COR-L47 (cell line): ENCODE measurements at places on chromosomes 11 and 22.

DNA sequence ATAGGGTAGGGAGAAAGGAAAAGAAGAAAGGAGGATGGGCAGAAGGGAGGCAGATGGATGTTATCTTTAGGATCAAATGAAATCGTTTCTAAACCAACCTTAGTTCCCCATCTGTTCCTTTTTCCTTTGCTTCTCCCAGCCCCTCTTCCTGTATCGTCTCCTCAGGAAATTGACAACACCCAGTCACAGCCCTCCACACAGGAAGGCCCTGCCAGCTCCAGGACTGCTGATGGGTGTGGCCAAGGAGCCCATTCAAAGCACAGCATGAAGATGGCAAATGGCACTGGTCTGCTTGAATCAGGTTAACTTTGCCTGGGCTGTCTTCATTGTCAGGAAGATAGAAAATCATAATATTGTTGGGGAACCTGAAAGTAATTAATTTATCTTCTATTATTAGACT, 164.8 kb downstream of the C11orf87 start:
- no peak for DNase-seq

DNA sequence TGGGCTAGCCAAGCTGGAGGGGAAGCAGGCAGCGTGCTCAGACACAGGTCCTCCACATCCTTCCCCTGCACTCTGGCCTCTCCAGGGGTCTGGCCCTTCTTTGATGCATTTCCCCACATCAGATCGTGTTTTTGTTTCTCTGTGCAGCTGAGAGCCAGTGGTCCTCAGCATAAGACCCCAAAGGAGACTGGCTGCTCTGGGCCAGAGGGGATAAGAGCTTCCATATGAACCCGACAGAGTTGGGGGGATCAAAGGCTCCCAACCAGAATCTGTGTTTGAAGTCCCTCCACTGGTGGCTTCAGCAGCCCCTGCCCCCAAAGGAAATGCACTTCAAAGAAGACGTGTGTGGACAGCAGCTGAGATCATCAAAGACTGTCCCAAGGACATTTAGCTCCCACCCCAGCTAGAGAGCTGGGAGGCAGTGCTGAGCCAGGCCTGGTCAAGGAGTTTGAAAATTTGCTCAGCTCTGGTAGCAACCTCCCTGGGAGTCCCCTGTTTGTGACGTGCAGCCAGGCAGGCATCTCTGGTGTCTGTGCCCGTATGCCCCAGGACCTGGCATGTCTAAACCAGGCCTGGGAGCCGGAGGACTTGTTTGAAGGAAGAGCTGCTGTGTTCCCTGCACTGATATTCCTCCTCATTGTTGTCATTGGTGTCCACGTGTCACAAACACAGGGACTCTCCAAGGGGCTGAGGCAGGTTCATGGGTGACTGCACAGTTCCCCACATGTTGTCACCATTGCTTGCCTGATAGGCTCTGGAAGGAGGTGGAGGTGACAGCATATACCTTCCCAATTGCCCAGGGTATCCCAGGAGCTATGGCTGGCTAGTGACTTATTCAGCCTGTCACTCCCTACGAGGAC, 99.0 kb downstream of the AMOTL1 start:
- no peak for DNase-seq

- DNase-seq, result no peak
Observed at GRCh38 chr22:39408807-39409206, 9.2 kb downstream of the TAB1 start.

- peak; percentile 66 for DNase-seq
Observed at GRCh38 chr11:65870706-65871681, 1.6 kb downstream of the EFEMP2 start.

DNA sequence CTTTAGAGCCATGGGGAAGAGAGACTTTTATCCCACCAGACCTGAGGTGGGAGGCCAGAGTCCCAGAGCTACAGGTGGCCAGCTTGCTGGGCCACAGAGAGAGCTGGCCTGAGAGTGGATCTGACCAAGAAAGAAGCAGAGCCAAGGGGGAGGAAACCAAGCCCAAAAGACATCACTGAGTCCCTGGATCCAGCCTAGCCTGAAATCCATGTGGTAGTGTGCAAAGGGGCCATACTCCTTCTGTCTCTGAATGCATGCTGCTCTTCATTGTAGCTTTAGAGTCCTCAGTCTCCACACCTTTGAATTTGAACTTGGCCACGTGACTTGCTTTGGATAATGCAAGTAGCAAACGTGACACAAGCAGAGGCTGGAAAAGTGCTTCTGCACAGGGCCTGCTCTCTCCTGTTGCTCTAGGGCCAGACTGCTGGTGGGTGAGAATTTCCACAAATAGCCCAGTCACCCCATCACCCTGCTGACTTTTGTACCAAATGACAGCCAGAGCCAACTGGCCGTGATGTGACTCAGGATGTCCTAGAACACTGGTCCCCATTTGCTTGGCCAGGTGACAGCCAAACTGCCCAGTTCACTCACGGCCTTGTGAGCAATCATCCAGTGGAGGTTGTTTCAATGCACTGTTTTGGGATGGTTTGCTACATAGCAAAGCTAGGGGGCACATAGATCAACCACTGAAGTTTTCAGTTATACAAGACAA, 93.6 kb downstream of the DHCR7 start:
- no peak for DNase-seq

DNA sequence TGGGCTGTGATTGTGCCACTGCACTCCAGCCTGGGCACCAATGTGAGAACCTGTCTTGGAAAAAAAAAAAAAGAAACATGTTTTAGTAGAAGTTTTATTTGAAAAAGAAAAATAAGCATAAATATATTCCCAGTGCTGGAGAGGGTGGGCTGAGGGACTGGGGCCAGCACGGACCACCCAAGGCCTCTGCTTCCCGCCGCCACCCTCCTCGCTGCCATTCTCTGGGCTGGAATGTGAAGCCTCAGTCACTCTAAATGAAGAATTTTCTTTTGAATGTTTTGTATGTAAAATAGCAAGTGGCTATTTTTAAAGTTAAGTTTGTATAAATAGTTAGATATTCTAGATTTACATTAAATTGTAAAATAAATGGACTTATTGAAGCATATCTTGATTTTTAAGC, 5.1 kb upstream of the TRMU start:
- no peak for DNase-seq

DNA sequence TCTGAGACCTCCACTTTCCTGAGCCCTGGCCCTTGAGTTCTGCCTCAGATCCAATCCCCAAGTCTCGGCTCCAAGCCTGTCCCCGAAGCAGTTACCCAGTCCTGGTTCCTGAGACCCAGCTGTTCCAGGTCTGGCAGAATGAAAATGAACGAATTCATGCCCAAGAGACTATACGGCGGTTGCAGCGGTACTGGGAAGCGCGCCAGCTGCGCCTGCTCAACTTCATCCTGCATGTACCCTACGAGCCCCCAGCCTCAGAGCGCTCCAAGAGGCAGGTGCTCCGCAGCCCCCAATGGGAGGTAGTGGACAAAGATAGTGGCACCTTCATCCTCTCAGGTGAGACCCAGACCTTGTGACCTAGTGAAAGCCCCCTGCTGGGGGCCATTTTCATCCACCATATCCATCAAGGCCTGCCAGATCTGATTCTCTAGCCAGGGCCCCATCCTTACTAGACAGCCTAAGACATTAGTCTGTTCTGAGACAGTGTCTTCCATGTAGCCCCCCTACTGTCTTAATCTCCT, 42.7 kb downstream of the DNHD1 start:
- DNase-seq, result no peak

GRCh38 chr11:2901196-2901796, 15.7 kb upstream of the CDKN1C start:
- no peak for DNase-seq

- DNase-seq, result no peak
Observed at GRCh38 chr22:30397656-30398635, 1.1 kb downstream of the SEC14L2 start.

DNA sequence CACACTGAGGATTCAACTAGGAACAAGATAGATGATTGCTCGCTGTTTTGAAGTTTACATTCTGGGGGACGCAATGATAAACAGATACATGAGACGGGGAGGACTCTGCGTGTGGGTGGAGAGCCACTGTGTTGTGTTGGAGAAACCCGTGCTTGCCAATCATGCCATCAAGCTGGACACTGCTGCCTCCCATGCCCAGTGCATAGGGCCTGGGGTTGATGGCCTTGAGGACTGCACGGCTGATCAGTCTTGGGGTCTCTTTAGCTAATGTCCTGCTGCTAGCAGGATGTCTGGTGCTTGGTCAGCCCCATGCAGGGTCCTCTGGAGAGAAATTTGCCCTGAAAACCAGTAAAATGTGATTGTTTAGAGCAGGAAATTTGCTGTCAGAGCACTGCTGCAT, 221.2 kb upstream of the B3GAT1 start:
- no peak for DNase-seq

DNA sequence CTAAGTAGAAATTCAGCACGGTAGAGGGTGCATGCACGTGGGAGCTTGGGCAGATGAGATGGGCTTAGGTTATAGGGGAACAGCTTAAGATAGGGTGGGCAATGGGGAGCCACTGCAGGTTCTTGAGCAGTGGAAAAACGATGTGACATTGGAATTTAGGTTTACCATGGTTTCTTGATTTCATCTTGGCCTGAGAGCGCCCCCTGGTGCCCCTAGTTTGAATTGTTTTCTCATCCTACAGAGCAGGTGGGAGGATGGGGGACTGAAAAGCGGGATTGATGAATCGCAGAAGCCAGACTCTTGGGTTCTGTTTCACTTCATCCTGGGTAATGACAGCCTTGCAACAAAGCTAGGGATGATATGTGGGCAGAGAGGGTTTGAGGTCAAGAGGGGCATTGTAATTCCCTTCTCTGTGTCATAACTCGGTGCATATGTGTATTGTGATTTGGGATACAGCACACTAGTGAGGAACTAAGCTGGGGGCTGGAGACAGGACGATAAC, 6.7 kb upstream of the MCAM start:
- DNase-seq, result peak; percentile 68

- DNase-seq, result no peak
Observed at GRCh38 chr22:31537019-31537535, 40.7 kb downstream of the SFI1 start.

GRCh38 chr11:64894812-64895452, 16.5 kb upstream of the EHD1 start:
- DNase-seq, result no peak

GRCh38 chr22:44567846-44568493, 69.9 kb upstream of the RTL6 start:
- DNase-seq, result peak; percentile 21

DNA sequence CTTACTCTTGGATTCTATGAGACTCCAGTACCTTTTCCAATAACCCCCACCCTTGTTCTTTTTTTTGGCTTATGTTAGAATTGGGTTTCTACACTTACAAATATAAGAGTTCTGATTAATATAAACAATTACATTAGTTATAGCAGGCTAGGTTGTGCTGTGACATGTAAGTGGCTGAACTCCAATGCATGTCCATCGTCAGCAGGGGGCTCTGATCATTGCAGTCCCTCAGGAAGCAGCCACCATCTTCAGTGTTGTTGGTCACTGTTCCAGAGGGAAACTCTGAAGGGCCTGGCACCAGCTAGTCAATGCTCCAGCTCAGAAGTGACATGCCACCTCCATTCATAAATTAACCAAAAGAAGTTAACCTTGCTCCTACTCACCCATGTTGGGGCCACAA, 5.6 kb downstream of the LIPT2 start:
- DNase-seq, result no peak

- no peak for DNase-seq
Observed at GRCh38 chr11:102367364-102367763, 20.4 kb downstream of the BIRC2 start.

DNA sequence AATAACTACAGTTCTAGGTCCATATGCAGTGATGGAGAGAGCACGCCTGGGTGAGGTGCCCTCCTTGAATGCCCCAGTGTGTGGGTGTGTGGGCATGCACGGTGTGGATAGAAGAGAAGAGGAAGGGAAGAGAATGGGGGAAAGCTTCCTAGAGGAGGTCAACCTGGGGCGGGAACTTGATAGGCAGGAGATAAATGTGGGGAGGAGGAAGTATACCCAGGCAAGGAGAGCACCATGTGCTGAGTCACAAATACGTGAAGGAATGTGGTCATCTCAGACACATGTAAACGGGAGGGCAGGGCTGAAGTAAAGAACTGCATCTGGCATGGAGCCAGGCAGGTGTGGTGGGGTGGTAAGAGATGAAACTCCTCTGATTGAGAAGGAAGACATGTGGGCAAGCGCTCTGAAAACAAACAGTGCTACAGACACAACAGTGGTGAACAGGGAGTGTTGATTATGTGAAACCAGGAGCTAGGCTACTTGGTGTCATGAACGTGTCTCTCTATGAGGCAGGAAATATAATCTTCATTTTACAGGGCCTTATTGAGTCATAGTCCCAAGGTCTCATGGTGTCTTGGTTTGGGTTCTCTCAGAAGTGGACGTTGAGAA, 61.5 kb upstream of the EED start:
- DNase-seq, result peak; percentile 1

DNA sequence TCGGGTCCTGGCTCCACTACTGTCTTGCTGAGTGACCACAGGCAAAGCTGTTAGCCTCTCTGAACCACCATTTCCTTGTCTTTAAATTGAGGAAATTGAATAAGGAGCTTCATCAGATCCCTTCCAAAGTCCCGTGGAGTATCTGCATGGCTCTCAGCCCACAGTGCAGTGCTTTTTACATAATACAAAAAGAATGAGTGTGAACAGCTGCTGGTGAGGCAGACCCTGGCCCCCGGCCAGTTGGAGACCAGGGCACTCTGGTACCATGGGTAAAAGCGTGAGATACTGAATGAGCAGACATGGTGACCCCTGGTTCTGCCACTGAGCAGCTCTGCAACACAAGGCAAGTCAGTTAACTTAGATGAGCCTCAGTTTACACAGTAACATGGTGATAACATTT, 86.8 kb downstream of the GALNT18 start:
- DNase-seq, result peak; percentile 32

GRCh38 chr22:39718921-39719475, 148.4 kb downstream of the CACNA1I start:
- DNase-seq, result no peak

DNA sequence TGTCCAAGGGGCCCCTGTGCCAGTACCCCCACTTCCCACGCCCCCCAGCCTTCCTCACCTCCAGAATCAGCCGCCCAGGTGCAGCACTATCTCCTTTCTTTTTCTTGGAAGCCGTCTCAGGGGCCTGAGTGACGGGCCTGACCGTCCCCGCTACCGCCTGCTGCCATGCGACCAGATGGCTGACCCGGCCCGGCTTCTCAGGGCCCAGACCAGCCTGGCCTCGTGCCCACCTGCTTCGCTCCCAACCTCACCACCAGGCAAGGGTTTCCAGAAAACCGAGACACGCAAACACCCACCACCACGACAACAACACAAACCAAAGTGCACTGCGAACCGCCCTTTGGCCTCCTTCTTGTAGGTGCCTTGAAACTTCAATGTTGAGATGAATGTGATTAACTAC, 39.1 kb downstream of the MACROD1 start:
- DNase-seq, result no peak

GRCh38 chr11:20008871-20009644, 151.2 kb downstream of the DBX1 start:
- DNase-seq, result no peak

DNA sequence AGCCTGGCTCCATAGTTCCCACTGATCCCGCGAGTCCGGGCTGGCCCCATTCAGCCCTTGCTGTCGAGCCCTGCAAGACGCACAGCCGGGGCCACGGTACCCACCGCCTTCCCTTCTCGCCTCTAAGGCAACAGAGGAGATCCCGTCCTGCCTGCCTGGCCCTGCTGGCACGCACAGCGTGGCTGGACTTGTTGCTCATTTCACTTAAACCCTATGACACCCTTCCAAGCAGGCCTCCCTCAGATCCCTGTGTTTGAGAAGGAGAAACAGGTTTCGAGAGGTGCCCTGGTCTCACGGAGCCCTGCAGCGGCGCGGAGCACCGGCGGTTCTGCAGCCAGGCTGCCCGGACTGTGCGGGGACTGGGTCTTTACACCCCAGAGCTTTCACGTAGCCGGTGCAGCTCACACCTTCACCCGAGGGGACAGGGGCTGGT, 1048.4 kb downstream of the BRD1 start:
- no peak for DNase-seq

GRCh38 chr22:44392446-44392921, 79.7 kb upstream of the SHISAL1 start:
- DNase-seq, result no peak
